ENCODE measurements at places on chromosomes 6 and 20. TPM values are rescaled to one million over a fixed set of nuclear protein-coding genes. Genes with fewer than 3 reads are reported as not detected.

DNA sequence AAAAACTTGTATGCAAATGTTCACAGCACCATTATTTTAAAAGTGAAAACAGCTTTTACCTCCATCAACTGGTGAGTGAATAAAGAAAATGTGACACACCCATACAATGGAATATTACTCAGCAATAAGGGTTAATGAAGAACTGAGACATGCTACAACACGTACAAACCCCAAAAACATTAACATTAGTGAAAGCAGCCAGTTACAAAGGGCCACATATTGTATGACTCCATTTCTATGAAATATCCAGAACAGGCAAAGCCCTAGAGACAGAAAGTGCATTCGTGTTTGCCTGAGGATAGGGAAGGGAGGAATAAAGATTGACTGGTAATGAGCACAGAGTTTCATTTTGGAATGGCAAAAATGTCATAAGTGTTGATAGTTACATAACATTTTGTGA, 21.5 kb downstream of the EPM2A start:
- no peak for DNase-seq

TPBG gene
- 27.2 TPM for polyA plus RNA-seq

GRCh38 chr20:62347151-62347404, 20.0 kb downstream of the LAMA5 start:
- no peak for DNase-seq

ZNF311 gene
- polyA plus RNA-seq = 6.9 TPM

GRCh38 chr6:100088009-100088408, 94.0 kb upstream of the MCHR2 start:
- DNase-seq = no peak

DNA sequence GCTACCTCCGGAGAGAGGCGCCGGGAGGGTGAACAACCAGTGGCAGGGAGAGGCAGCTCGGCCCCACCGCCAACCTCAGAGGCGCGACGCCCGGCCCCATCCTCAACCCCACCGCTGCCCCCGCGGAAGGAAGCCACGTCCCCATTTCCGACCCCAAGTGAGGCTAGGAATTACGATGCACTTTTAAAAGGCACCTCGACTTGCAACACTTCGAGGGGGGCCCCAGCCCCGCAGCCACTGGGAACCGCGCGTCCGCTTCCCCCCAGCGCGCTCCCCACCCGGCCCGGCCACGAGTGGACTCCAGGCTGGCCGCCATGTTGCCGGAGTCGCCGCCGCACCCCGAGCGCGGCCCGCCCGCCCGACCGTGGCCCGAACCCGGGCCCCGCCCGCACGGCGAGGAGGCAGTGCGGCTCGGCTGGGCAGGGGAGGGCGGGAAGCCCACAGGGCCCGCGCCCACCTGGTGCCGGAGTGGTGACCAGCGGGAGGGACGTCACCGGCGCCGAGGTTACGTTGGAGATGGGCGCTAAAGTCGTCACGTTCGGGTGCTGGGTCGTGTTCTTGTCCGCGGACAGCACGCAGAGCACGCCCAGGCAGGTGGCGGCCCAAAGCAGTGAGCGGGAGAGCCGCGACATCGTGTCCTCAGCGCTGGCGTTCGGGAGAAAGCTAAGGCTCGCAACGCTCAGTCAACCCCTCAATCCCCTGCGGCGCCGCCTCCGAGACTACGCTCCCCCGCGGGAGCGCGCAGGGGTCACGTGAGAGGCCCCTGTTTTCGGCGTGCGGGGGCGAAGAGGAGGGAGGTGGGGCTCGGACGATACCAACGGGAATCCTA, at the start of gene CD164:
Gene CD164 (minus strand): TSS at position 721 of the 829 bp plus-strand sequence. CDS start 89 bp downstream, at position 632.
- peak; percentile 92 for DNase-seq

Measured in left renal pelvis (tissue), 4 donors.